ENCODE measurements at places on chromosomes 2 and 18.

- DNase-seq, result no peak
Observed at GRCh38 chr2:45004562-45005191, 4.6 kb downstream of the SIX2 start.

DNA sequence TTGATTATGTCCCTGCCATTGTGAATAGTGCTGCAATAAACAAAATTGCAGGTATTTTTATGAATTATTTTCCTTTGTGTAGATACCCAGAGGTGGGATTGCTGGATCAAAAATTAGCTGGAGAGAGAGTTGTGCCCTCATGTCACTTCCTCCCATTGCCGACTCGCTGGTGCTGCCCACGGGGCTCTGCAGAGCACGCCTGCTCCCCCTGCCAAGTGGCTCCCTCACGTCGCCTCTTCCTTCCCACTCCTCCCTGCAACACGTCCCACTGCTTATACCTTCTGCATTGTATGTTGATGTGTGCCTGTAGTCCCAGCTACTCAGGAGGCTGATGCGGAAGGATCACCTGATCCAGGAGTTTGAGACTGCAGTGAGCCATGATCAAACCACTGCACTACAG, 28.1 kb downstream of the PRELID3A start:
- DNase-seq, result no peak

- no peak for DNase-seq
Observed at GRCh38 chr2:111139637-111140317, 19.1 kb downstream of the BCL2L11 start.

GRCh38 chr2:45128580-45128997, 119.3 kb upstream of the SIX2 start:
- DNase-seq, result no peak

DNA sequence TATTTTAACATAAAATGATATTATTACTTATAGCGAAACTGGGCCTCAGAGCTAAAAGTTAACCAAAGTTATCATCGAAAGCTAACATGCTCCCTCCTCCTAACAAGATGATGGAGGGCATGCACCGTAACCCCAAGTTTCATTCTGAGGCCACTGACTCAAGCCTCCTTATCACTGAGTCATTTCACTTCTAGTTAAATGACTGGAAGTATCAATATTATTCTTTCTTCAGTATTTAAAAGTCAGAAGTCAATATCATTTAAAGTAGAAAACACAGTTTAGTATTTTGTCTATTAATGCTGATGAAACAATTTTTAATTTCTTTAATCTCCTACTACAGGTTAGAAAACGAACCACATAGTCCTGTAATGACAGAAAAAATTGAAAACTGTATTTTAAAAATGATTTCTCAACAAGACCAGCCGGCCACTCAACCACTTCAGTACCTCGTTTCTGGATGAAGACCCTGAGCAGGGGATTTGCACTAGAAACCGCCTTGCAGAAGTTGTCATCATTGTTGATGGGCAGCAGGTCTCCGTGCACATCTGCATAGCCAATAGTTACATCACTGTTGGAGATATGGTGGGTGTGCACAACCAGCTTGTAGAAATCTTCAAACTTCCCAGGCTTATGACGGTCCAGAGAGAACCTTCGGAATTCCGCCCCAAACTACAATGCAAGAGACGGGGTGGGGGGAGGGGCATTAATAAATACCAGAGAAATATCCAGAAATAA, 44.9 kb downstream of the PARD6G start:
- DNase-seq, result no peak

- DNase-seq, result no peak
Observed at GRCh38 chr2:237405605-237406004, 8.4 kb downstream of the COL6A3 start.

- peak; percentile 21 for DNase-seq
Observed at GRCh38 chr2:204544961-204545860, at the start of gene PARD3B. Gene PARD3B, plus strand, starts transcription at chr2:204545475. Its CDS starts 525 bp downstream, at chr2:204546000.

DNA sequence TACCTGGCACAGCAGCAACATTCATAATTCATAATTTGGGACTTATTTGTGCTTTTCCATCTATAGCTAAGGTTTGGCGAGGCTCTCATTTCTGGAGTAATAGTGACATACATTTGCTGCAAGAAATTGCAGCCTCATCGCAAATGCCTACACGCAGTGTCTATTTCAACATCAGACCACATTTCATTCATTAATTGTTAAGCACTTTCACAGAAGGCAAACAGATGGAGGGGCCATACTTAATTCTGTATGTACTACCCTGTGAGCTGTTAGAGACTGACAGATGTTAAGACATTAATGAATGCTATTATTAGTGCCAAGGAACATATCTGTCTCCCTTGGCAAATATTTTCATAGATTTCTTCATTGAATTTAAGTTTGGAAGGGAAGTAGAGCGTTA, 125.7 kb downstream of the UXS1 start:
- DNase-seq, result no peak

DNA sequence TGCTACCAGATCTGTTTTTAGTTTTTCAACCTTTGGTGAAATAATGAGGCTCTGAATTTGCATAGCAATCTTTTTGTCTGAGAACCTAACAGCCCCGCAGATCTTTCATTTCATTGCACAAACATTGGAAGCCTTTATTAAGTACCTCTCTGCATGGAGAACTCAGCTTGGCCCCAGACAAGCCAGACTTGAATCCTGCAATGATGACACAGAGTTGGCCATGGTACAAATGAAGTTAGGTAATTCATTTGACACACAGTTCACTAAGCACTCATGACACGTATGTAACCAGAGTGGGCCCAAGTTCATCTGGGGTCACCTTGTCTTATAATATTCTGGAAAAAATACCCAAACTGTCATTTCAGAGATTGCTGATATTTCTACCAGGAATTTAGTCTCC, 439.1 kb upstream of the ID2 start:
- DNase-seq, result no peak

GRCh38 chr18:73153271-73153670, 285.5 kb upstream of the NETO1 start:
- no peak for DNase-seq

DNA sequence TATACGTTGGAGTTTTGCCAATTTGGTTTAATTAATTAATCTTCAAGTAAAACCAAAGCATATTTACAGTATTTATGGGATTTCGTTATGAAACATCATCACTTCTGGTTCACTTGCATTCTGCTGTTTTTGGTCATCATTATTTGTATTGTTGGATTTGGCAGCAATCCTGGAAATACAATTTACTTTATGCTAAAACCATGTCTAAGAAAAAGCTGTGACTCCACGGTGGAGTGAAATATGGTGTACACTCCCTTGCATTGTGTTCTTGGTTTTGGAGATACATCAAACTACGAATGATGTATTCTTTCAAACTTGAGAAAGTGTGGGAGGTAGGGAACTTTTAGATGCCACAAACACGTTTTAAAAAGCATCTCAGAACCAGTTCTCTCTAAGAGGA, 106.4 kb downstream of the CTAGE1 start:
- DNase-seq, result no peak

DNA sequence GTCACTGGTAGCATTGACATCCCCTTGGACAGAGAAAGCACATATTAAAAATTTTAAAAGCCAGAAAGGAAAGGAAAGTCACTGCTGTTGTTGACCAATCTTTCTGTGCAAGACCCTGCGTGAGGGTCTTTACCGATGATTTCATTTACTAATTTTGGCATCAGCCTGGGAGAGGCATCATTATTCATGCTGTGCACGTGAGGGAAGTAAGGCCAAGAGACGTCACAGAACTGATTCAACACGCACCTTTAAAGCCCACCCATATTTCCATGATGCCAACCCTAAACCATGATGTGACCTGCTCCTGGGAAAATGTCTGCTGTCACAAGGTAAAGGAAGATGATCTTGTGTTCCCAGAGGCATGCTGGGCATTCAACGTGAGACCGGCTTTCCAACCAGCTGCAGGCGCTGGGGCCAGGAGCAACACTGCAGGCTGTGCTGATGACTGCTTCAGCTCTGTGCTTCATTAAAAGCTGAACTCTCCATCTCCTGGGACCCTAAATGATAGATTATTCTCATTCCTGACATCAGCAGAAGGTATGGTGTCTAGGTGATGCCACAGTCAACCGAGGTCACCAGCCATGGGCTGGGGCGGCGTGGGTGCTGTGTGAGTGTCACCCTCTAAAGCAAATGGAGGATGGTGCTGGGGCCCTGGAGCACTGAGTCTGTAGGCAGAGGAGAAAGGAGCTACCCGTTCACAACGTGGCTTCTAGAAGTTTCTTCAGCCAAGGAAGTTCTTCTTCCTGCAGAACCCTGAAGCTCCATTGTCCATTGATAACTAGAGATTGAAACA, 53.9 kb downstream of the TMEM18 start:
- DNase-seq, result no peak

GRCh38 chr18:59650266-59650820, 46.9 kb downstream of the CCBE1 start:
- no peak for DNase-seq

- no peak for DNase-seq
Observed at GRCh38 chr2:219844401-219845091, 217.1 kb downstream of the SLC4A3 start.

DNA sequence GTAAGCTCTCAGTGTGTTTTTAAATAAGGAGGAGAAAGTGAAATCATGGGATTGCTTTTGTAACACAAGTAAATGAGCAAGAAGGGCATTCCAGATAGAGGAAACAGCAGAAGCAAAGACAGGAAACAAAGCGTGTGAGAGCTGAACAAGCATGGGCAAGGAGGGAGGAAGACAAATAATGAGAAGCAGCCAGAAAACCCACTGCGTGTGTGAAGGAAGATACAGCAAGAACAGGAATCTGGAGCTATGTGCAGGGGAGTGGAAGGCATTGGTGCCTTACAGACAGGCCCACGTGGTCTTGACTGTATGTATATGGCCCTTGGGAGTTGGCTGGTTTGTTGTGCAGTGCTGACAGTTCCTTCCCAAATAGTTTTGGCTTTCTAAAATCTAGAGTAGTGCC, 88.6 kb downstream of the AAK1 start:
- no peak for DNase-seq

- DNase-seq, result no peak
Observed at GRCh38 chr2:215567504-215567903, 131.6 kb upstream of the FN1 start.

DNA sequence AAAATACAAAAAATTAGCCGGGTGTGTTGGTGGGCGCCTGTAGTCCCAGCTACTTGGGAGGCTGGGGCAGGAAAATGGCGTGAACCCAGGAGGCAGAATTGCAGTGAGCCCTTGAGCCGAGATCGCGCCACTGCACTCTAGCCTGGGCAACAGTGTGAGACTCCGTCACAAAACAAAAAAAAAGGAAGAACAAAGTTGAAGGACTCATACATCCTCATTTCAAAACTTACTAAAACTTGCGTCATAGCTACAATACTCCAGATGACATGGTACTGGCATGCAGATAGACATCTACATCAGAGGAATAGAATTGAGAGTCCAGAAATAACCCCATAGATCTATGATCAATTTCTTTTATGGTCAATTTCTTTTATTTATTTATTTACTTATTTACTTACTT, 13.6 kb upstream of the CYP27C1 start:
- no peak for DNase-seq

GRCh38 chr18:46756025-46756558, 761 bp downstream of the ST8SIA5 start:
- DNase-seq, result no peak

DNA sequence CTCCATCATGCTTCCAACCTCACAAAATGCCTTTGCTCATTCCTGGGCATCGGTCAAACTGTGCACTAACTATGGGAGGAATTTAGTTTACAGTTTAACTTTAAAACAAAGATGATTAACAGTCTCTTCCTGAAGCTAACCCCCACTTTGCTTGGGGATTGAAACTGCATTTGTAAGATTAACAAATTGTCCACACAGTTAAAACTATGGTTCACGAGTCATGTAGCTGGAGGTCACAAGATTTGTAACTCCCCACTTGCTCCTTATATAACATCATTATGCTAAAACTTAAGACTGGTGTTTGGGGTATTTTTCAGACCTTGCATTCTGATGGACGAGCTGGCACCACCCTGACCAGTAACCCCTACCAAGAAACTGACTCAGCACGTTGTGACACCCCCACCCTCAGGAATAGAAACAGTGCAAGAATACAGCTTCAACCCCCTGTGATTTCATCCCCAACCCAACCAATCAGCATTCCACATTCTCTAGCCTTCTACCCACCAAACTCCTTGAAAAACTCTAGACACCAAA, 252.3 kb downstream of the MBD5 start:
- no peak for DNase-seq

DNA sequence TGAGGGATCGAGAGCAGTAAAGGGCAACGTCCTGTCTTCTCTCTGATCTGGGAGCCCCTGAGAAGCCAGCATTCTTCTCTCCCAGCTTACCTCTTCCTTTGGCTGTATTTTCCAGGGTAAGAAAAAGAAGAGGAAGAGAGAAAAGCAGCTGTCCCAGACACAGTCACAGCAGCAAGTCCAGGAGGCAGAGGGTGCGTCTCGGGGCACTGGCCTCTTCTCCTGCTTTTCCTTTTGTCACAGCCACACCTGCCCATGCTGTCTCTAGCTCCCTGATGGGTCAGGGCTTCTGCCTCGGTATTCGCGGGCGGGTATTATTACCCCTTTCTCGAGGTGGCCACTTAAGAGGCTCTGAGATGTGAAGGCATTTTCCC, 20.3 kb downstream of the TGOLN2 start:
- no peak for DNase-seq

DNA sequence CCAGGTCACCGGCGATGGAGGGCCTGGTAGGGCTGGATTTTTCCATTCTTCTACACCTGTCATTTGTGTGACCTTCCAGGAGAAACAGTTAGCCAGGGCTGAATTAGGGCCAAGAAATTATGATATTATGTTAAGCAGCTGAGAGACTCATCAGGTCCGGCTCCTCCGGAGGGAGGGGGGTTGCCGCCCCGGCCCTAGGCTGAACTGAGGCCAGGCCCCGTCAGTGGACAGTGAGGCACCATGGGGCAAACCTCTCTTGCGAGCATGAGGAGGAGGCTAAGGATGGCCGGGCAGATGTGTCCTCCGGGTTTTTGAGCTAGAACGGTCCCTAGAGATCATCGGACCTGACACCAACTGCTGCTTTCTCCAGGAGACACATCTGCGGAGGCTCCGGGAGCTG, 150.1 kb downstream of the SOX11 start:
- DNase-seq, result no peak

DNA sequence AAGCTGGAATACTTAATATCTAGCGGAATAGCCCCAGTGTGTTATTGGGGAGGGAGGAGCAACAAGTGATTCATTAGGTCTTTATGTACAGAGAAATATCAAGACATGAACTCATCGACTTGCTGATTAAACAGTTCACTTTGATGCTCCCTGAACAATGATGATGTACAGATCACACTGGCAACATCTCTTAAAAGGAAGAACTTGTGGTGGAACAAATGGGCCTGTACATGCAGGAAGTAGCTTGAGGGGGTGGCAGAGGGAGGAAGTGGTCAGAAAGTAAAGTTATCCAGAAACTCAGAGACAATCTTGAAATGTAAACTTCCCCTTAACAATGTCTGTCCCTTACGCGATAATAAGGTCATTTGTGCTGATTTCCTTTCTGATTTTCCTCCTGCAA, 90.5 kb downstream of the NXPH2 start:
- no peak for DNase-seq

DNA sequence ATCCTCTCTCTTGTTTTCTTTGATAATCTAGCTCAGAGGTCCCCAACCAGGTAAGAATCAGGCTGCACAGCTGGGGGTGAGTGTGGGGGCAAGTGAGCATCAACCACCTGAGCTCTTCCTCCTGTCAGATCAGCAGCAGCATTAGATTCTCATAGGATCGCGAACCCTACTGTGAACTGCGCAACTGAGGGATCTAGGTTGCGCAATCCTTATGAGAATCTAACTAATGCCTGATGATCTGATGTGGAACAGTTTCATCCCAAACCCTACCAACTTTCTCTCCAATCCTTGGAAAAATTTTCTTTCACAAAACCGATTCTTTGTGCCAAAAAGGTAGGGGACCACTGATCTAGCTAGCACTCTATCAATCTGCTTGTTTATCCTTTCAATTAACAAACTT, 678.3 kb downstream of the CBLN2 start:
- no peak for DNase-seq

- DNase-seq, result no peak
Observed at GRCh38 chr18:7221424-7222155, 9.3 kb upstream of the LRRC30 start.
